Mesangial cell (primary cell): ENCODE measurements at places on chromosomes 13 and 19. TPM values are rescaled to one million over a fixed set of nuclear protein-coding genes. Genes with fewer than 3 reads are reported as not detected.

Gene ELSPBP1
- not detected in 2 replicates for total RNA-seq

Gene CPAMD8
- total RNA-seq: 0.16 and 4.3 TPM in 2 replicates

Gene ZNF497
- total RNA-seq: under 0.01 and 2.8 TPM in 2 replicates

Gene TMEM150B
- not detected in 2 replicates for total RNA-seq

Gene ZNF613
- 1.6 and 2.9 TPM in 2 replicates for total RNA-seq

Gene CEACAM3
- total RNA-seq: not detected in 2 replicates

Gene CGB3
- 0.33 TPM in 1 of 2 replicates, not detected in the other for total RNA-seq
